IPS DF 19.7 (cell line): ENCODE measurements at places on chromosomes 7 and 10.

- no peak for DNase-seq
Measured at GRCh38 chr7:79615466-79615865, 162.0 kb upstream of the MAGI2 start.

- DNase-seq, result no peak
Measured at GRCh38 chr10:112721080-112721698, 228.9 kb upstream of the TCF7L2 start.

DNA sequence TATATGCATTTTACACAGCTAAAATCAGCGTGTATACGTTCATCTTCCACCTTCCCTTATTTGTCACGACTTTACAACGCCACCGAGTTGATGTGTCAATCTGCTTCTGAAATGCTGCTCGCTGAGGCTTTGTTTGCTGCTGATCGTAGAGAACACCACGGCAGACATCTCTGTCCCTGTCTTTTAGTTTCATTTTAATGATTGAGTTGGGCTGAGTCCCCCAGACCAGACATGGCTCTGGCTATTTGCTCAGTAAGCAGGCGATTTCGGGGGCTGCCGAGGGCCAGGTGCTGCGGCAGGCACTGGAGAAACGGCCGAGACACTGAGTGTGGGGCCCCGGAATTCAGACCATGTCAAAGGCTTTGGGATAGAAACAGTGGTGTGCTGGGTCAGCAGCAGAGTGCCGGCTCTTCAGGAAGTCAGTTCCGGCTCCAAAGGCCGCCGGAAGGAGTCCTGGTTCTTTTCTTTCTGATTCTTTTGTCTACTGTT lies 5.0 kb downstream of the LRRC27 start:
- DNase-seq, result no peak

DNA sequence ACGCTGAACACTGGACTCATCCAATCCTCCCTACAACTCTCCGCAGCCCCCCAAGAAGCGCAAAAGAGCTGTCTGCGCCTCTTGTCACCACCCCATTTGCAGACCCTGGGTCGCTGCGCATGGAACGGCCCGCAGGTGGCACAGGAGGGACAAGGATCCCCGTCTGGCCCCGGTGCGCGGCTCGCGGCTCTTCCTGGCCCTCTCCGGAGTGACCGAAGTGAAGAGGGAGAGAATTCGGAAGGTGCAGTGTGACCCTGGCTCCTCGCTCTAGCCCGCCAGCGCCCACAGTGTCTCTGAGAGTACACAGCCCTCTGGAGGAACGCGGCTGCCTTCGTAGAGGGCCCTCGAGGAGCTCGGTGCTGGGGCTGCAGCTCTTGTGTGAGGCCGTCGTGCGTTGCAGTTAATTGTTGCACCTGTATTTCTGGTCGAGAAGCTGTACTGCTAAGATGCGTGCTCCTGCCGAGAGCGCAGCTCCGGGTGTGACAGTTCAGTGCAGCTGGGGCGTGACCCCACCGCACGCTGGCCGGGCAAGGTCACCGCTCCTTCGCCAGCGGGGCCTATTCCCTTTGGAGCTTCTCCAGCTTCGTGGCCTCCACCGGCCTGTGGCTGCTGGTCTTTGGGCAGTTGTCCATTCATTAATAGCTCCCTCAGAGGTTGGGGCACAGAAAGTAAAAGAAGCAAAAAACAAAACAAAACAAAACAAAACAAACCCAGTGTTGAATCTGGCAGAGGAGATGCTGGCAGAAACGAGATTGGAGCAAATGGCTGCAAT lies 119.0 kb downstream of the SEC23IP start:
- DNase-seq, result peak; percentile 25

GRCh38 chr10:113980408-113981087 lies 63.1 kb upstream of the ADRB1 start:
- no peak for DNase-seq

DNA sequence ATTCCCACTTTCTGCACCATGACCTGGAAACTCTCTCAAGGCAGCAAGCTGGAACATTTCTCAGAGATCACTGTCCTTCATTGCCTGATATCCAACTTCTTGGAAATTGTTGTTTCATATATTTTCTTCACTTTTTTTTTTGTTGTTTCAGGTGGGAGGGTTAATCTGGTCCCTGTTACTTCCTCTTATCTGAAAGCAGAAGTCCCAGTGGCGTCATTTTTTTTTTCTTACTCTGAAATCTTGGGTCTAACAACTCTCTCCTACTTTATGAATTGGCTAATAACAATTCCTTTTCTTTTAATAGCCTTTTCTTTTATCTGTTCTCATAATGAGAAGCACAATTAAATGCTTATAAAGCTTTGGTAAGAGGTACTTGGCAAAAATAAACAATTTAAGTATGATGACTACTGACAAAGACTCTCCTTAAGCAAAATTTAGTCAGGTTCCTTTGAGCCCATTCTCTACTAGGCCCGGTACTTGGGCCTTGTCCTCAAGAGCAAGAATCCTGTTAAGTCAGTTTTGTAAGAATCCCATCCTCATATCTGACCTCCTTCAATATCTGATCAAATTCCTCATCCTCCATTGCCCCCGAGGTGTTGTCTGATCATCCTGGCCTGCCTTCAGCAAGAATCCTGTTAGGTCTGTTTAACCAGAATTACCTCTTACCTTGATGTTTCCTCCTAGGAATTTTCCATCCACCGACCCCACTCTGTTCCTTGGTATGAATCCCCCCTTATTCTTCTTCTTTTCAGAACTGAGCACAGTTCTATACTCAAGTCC lies 11.5 kb upstream of the CC2D2B start:
- no peak for DNase-seq

DNA sequence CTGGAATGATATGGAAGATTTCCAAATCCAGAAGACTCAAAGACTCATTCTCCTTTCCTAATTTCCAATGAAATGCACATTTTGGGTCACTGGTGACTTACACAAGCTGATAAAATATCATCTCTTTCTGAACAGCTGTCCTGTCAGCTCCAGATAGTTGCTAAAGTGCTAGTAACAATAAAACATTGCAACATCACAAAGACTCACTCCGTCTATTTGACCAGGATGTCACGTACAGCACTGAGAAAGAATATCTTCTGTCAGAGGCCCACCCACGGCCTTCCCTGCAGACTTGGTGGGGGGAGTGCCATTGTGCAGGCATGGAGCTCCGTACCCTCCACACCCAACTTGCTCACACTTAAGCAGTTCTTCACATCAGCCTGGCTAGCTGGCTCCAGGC lies 78.9 kb upstream of the EGR2 start:
- DNase-seq, result no peak

DNA sequence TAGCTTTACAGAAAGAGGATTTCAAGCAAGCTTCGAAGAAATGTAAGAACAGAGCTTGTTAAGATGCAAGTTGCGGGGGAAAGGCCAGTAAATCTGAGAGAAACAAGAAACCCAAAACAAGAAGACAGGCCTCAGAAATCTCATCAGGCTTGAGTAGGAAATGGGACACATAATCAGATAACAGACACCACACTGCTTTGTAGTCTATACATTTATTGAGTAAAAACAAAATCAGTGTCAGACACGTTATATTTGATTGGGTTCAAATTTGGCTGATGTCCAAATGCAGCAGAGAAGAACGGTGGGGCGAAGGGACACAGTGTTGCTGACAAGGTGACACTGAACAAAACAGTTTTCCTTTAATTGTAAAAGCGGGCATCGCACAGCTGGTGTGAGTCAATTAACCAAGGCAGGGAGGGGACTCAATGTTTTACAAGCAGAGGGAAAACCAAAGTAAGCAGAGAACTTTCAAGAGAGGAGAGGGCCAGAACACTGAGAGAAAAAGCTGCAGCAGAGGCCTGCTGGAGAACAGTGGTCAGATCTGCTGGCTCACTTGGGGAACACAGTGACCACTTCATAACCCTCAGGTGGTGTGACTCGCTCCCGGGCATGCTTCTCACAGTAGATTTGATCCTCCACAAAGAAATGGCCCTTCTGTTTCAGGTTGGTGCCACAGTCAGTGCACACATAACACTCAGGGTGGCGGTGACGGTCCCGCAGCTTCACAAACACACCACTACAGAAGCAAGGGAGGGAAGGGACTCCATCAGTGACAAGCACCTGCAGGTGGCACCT lies 43.5 kb downstream of the ACSM6 start:
- no peak for DNase-seq

DNA sequence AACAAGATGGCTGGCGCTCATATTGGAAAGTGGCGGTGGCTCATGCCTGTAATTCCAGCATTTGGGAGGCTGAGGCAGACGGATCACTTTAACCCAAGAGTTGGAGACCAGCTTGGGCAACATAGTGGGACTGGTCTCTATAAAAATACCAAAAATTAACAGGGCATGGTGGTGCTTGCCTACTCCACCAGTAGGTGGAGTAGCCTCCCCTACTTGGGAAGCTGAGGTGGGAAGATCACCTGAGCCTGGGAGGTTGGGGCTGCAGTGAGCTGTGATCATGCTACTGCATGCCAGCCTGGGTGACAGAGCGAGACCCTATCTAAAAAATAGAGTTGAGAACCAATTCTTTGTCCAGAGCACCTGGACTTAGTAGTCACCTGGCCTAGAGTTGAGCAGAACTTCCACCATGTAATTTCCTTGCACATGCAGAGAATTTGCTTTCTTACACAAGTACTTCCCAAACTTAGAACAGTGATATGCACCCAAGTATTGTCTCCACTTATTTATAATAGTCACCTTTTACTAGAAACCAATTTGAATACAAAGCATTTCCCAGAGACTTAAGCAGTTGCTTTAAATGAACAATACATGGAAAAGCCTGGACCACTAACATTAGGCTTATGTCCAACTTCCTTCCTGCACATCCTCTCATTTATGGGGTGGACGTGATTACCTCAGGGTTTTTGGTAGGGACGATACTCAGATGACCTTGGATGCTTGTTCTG lies 15.9 kb downstream of the LAMB4 start:
- peak; percentile 15 for DNase-seq

GRCh38 chr10:34413756-34414587 lies 401.1 kb downstream of the PARD3 start:
- DNase-seq, result no peak

DNA sequence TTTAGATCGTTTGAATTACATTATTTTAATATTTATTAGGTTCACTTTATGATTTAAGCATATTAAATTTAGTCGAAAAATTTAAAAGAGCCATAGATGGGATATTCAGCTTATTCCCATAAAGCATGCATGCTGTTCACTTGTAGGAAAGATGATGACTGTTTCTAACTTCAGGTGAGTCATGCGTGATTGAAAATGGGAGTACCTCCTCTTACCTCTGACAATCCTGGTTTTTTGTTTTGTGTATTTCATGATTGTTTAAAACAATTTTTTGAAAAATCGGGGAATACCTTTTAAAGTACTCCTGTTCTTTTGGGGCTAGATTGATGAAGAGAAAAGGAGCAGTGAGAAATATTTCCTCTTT lies 1.4 kb downstream of the TNKS2 start:
- DNase-seq, result no peak

GRCh38 chr10:21022821-21023220 lies 125.7 kb upstream of the NEBL start:
- no peak for DNase-seq

- DNase-seq, result no peak
Measured at GRCh38 chr10:120172356-120172755, 279.8 kb downstream of the SEC23IP start.

GRCh38 chr10:119183664-119184412 lies 5.2 kb upstream of the PRDX3 start:
- DNase-seq, result no peak

- no peak for DNase-seq
Measured at GRCh38 chr10:11162828-11163599, 145.3 kb downstream of the CELF2 start.

- no peak for DNase-seq
Measured at GRCh38 chr10:3048119-3049019, 19.0 kb upstream of the PFKP start.
